Stimulated activated CD4-positive, alpha-beta T cell treated with anti-CD3 and anti-CD28 coated beads, Interleukin-2, amount 100 ng/mL, for 48 hours (primary cell): ENCODE measurements at places on chromosomes 7 and 10.

DNA sequence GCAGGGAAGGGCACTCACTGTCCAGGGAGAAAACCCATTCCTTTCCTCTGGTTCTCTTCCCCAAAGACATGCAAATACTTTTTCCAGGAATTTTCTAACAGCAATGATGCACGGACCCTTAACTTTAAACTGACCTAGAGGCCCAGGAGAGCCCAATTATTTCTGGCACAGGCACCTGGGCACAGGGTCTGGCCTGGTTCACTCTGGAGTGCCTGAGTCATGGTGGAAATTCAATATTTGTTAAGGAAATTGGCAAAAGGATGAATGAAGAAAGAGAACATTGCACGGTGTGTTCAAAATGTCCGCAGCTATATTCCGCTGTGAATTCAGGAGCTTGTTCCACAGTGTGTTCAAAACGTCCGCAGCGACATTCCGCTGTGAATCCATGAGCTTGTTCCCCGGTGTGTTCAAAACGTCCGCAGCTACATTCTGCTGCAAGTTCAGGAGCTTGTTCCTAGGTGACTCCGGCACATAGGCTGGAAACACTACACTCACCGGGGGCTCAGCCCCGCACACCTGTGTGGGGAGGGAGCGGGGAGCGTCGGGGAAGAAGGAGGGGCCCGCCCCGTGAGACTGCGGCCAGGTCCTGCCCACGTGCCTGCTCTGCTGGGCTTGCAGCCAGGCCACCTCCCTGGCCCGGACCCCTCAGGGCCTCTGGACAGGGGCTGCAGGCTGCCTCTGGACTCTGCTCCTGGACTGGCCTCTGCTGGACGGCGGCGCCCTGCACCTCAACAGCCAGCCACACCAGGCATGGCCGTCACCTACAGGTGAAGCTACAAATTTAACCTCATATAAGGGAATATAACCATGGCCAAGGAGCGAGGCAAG is 72.0 kb upstream of the FAM20C start:
- no peak for DNase-seq

DNA sequence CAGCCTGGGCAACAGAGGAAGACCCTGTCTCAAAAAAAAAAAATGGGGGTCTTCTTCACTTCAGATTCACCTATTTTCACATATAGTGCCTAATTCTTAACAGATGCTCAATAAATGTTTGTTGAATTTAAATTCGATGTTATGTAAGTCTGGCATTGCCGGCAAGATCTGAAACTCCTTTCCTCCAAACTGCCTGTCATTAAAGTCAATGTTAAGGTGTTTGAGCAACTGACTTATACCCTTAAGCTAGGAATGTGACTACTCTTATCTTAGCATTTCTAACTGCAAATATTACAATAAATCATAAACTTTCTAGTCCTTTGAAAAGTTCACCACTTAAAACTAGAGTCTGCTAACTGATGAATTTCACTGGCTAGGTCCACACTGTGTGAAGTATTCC is 95.2 kb downstream of the NRP1 start:
- DNase-seq, result no peak

DNA sequence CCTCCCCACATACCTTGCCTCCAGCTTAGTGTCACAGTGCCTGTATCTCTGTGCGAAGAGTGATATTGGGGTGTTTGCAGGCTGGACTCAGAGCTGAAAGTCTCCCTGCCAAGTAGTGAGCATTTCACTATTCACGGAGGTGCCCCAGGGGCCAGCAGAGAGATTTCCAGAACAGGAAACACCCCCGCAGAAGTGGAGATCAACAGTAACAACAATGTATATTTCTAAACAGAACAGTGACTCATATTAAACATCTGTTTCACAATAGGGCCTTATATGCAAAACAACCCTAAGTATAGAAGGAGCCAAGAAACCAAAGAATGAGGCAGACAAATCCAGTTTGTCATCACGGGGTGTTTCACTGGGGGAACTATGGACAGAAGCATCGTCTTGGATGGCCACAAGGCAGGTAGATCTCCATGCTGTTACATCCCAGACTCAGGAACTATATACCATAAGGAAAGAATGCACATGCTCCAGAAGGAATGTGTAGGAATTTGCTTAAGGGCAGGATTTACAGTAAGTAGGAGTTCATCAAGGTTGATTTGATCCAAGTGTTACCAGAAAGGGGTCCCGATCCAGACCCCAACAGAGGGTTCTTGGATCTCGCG is 29.3 kb upstream of the CCL24 start:
- DNase-seq, result peak; percentile 18

DNA sequence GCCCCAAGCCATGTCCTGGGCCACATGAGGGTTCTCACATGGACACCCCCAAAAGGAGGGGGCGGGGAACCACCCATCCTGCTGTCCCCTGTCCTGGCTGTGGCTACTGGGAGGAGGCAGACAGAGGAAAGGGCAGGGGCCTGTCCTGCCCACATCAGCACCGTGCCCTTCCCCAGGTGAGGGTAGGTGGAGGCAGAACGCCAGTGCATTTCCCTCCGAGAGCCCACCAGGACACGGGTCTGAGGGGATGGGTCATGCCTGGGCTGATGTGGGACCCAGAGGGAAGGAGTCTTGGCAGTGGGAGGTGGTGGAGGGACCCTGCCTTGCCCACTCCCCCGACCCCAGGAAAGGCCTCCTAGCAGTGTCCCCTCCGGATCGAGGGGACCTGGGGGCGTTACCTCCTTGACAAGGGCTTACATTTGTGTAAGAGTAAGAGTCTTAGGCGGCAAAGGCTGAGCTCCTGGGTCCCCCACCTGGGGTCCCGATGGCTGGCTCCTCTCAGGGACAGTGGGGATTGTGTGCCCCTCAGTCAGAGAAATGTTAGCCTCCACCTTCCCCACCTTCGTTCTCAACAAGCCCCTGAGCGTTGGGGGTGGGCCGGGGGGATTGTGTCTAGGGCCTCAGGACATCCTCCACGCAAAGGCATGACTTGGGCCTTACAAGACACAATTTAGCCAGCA is 6.1 kb downstream of the CRYGN start:
- DNase-seq, result no peak

- DNase-seq, result no peak
These were observed 146.1 kb downstream of the CHN2 start for GRCh38 chr7:29340696-29341095.

GRCh38 chr10:86755740-86756510 is 494 bp upstream of the BMPR1A start:
- DNase-seq, result peak; percentile 89

GRCh38 chr10:128166151-128166550 is 39.9 kb upstream of the MKI67 start:
- DNase-seq, result no peak

DNA sequence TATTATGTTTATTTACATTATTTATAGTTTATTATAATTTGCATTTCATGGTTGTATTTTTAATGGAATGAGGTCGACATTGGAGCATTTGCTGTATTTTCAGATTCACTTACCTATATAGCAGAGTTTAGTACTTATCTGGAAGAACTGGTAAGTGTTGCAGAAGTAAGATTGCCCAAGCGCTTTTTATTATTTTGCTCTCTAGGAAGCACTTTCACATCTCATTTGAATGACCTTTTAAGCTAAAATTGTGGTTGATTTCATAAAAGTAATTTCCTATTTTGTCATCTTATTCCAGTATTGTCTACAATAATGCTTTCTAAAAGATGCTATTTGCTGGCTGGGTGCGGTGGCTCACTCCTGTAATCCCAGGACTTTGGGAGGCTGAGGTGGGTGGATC is 28.6 kb downstream of the SEC61A2 start:
- DNase-seq, result no peak

GRCh38 chr10:119288574-119289001 is 81.2 kb downstream of the GRK5 start:
- no peak for DNase-seq

- DNase-seq, result no peak
These were observed 15.8 kb downstream of the TACR2 start for GRCh38 chr10:69400936-69401335.

DNA sequence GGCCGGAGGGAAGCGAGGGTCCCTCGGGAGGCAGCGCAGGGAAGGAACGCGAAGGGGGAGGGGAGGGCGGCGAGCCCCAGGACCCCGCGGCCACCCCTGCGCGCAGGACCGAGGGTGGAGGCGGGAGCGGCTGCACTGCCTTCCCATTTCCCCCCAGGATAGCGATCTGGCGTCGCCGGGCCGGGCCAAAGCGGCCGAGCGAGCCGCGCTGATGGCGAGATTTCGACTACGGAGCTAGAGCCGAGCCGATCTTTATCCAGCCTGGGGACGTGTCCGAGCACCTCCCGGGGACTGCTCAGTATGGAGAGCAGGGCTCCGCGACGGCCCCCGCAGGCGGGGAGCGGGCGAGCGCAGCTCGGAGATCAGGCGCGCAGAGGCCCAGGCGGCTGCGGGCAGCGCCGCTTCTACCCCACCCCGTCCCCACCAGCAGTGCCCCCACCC is 590 bp upstream of the CRTAC1 start:
- no peak for DNase-seq

DNA sequence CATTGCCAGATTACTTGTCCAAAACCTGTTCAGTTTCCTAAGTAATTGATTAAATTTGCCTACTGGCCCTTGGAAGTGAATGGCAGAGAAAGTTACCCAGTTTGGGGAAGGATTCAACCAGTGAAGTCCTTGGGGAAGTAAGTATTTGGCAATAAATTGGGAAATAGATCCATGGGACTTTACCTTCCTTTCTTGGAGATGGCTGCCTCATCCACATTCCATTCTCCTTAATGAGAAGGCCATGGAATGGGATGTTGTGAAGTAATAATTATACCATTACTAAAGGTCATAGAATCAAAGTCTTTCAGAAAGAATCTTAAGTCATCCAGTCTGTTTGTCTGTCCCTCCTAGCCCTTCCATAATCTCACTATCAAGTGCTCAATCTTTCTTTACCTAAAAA is 4.5 kb upstream of the COPG2 start:
- no peak for DNase-seq

GRCh38 chr10:8088504-8088903 is 34.0 kb downstream of the GATA3 start:
- no peak for DNase-seq

DNA sequence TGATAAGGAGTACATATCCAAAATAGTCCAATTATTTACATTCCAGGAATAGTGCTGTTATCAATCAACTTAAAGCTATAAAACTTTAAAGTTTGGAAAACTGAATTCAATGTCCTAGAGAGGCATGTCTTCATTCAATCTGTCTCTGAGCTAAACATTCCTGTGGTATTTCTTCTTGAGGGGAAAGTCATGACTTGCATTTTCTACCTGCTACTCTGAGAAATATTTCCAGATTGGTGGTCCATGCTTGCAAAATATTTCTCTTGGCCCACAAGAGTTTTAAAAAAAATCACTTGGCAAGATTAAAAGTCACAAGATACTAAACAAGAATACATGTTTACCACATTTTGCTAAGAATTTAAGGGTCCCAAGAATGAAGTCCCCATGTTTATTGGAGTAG is 63.6 kb upstream of the HGF start:
- no peak for DNase-seq

DNA sequence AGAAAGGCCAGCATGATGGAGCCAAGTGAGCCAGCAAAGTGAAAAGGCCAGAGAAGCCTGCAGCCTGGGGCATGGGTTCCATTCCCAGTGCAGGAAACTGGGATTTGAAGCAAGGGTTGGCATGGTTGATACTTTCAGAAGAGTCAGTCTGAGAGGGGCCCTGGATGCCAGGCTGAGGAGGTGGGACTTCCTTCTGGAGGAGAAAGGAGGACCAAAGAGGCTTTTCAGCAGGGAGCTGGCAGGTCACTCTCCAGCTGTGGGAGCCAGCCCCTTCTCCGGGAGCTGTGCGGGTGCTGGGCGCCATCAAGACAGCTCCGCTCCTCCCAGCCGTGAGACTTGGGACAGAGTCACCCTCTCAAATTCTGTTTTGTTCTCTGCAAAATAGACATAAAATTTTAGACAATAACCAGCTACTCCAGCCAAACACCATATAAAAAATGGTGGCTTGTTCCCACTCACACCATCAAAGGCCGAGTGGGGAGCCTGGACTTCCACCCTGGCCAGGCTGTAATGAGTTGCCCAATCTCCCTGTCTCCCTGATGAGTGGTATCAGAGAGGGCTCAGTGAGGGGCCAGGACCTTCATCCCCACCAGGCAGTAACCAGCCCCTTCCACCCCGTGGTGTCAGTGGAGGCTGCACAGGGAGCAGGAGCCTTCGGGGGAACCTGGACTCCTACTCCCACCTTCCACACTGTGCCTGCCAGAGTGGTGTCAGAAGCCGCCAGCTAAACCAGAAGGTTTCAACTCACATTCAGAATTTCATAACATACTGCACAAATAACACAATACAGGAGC is 133.6 kb upstream of the RET start:
- DNase-seq, result no peak

GRCh38 chr10:14332903-14333302 is 2.2 kb upstream of the FRMD4A start:
- no peak for DNase-seq

DNA sequence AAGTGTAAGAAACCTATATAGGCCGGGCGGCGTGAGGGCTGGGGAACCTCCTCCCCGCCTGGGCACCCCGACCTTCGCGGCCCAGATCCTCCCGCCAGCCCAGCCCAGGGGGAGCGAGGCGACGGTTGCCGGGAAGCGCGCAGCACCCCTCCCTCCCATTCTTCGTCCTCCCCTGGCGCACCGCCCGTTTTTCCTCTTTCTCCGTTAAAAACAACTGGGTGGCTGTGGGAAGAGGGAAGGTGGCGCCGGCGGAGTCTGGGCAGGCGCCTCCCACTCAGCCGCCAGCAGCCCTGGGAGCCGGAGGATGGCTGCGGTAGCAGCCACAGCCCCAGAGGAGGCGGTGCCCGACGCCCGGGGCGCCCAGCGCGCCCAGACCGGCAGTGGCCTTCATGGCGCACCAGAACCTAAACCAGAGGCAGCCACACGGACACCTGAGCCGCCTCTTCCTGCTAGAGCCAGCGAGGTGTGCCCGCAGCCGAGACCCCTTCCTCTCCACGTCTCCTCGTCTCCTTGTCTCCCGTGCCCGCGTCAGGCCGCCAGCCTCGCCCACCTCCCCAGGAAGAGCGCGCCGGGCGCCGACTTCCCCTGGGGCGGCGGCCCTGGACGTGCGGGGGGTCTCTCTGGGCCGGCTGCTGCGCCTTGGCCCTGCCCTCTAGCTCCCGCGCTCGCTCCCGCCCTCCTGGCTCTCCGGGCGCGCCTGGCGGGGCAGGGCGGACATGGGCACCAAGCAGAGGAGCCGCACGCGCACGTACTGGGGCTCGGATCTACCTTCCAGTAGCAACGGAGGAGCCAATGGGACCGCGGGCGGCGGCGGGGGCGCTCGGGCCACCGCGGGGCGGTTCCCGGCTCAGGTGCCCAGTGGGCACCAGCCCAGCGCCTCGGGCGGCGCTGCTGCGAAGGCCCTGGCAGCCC is 32.8 kb upstream of the SFTPD start:
- peak; percentile 19 for DNase-seq

DNA sequence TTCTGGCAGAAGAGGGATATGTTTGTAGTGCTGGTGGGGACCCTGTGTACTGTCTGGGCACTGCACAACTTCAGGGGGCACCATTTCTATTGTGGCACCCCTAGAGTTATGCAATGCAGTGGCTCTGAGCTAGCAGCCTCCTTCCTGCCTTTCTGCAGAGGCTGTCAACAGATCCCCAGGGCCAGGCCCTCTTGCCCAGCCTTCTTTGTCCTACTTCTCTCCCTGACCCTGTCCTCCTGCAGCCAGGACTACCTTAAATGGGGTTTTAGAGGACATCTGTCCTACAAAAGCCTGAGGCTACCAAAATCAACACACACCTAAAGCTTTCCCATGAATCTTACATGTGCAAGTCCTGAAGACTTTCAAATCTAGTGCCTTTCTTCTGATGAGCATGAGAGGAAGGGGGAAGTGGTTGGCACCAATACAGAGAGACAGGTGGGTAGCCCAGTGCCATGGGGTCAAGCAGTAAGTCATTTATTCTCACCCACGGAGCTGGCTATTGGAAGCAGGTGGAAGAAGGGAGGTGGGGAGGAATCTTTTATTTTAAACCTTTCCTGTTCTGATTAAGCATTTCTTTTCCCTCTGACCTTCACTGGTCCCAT is 2.4 kb downstream of the SPOCK2 start:
- DNase-seq, result no peak

- no peak for DNase-seq
These were observed 16.2 kb upstream of the NPVF start for GRCh38 chr7:25244254-25245033.
